Activated T-cell treated with anti-CD3 and anti-CD28 coated beads, Interleukin-2, amount 50 U/mL, for 1 hour (primary cell): ENCODE measurements at places on chromosomes 6 and 20.

- DNase-seq, result no peak
These were observed 24.4 kb downstream of the PCMTD2 start for GRCh38 chr20:64279826-64280459.

DNA sequence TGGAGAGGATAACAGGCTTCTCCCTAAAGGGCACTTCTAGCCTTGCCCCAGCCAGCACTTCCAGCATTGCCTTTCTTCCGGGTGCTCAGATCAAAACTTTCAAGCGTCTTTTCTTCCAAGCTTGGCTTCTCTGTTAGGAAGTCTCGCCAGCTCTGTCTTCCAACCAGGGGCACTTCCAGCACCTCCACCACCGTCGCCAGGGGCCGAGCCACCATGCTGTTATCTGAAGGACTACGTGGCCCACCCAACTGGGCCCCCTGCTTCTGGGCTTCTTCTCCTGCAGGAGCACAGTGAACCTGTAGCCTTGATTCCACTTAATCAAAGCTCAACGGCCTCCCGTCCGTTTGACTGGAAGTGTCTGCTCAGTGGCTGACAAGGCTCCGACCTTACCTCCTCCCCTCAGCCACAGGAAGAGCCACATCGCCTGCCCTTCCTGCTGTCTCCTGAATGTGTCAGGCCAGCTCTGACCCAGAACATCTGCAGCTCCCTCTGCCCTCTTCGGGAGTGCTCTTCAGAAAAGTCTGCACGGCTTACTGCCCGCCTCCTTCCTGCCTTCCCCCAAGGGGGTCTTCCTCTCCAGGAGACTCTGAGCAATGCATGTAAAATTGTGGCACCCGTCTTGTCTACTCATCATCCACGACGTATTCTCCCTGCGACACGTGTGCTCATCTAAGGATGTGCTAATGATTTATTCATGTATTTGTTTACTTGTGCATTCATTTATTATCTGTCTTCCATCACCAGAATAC lies 527.0 kb downstream of the CDH26 start:
- DNase-seq, result no peak

DNA sequence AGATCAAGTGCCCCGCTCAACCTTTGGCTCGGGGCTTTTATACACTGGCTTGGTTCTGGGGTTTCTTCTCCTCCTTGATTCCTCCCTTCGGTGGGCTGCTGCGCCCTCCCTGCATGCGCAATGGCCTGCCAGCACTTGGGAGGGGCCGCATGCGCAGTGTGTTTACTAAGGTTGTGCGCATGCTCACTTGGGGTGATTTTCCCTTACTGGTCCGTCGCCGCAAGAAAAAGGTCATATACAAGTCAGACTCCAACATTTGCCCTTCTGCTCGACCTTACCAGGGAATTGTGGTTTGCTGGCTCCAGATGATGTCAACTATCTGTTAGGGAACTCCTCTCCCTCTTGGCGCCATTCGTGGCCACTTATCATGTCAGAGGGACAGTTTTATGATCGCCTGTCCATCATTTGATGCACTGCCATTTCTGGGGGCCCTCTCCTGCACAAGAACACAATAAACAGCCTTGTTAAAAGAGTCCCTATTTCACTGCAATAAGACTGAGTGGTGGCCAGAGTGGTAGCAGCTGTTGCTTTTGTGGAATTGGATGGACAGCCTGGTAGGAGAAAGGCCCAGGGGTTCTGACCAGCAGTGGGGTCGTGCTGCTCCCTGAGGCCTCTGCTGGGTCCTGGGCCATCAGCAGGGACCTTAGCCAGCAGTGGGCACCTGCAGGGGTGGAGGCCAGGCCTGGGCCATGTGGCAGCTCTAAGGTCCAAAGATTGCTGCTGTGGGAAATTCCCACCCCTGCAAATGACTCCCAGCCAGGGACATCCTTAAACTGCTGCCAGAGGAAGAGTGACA lies 2.8 kb upstream of the LBP start:
- no peak for DNase-seq

GRCh38 chr6:137547186-137547585 lies 53.0 kb upstream of the OLIG3 start:
- no peak for DNase-seq

DNA sequence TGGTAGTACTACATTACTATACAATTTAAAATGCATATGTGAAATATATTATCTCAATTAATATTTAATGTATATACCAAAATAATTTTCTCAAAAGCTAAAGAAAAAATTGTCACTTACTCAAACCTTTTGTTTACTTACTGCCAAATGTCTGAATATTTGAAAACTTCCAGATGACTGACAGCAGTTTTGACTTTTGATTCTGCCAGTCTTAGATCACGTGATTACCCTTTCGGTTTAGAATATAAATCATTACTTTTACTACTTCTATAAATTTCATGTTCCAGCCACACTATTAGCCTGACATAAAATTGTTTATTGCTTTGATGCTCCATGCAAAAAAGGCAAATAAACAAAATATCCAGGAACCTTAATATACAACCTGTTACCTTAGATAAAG lies 680.7 kb upstream of the ID4 start:
- no peak for DNase-seq

DNA sequence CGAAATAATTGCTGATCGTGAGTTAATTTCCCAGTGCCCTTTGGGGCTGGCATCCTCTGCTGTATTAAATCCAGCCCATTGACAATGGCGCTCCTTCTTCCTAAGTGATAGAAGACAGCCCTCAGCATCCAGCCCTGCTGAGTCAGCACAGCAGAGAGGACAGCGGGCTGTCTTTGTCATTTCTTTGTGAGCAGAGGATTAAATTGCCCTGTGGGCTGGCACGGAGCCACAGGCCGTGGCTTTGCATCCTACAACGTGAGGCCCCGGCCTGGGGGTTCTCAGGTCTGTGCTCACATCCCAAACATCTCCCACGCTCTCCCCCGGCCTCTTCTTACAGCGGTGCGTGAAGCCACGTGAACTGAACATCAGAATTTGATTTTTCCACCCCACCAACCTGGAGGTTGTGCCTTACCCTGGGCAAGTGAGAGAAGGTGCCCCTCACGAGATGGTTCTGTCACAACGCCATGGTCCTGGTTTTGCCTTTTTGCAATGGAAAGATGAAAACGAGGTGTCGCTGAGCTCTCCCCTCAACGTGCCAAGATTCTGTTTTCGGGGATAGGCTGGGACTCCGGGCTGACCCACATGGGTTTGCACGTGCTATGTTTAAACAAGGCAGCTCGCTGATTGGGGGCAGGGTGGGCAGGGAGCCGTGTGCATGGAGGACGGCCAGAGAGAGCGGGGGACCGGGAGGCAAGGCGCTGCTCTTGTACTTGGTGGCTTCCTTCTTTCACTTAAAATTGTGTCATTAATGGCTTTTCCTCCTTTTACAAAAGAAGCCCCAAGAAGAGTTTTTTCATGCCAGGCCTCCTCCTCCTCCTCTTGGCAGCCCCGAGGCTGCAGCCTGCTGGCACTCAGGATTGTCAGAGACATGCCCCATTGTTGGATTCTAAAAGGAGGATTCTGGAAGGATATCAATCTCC lies 19.5 kb downstream of the CDH4 start:
- DNase-seq, result no peak
